ENCODE measurements at places on chromosomes 2 and 18. TPM values are rescaled to one million over a fixed set of nuclear protein-coding genes. Genes with fewer than 3 reads are reported as not detected.

The NT5C1B gene
- total RNA-seq: not detected

DNA sequence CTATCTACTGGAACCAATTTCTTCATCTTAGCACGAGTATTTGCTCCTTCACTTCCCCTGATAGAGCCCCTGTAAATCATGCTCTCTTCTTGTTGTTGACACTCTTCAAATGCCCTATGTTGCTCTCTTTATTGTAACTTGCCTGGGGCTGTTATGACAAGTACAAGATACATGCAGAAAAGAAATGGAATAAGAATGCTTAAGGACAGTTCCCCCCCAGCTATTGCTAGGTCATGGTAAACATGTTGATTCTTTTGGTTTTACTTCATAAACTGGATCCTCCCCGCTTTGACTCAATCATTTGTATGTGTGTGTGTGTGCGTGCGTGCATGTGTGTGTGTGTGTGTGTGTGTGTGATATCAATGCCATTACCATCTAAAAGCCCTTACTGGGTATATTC is 368.5 kb upstream of the CNTNAP5 start:
- no peak for DNase-seq

The OSBPL6 gene
- 5.2 TPM for total RNA-seq

GRCh38 chr2:26735883-26736588 is 28.0 kb upstream of the SLC35F6 start:
- DNase-seq: no peak
